Activated T-cell treated with anti-CD3 and anti-CD28 coated beads, Interleukin-2, amount 50 U/mL, for 72 hours (primary cell): ENCODE measurements at places on chromosomes 6 and 20. TPM values are rescaled to one million over a fixed set of nuclear protein-coding genes. Genes with fewer than 3 reads are reported as not detected.

The CST4 gene
- not detected for total RNA-seq

The SYCP2L gene
- not detected for total RNA-seq

The EBF4 gene
- total RNA-seq, result 23.0 TPM

The ZC2HC1B gene
- not detected for total RNA-seq

The HS3ST5 gene
- not detected for total RNA-seq

The CDH26 gene
- total RNA-seq, result 3.1 TPM

The EFHC1 gene
- 5.1 TPM for total RNA-seq

The TCF21 gene
- not detected for total RNA-seq

The MPC1 gene
- total RNA-seq, result 23.6 TPM

The RIN2 gene
- total RNA-seq, result not detected

The HRH3 gene
- total RNA-seq, result not detected
